ENCODE measurements at places on chromosomes 11 and 22. TPM values are rescaled to one million over a fixed set of nuclear protein-coding genes. Genes with fewer than 3 reads are reported as not detected.

DNA sequence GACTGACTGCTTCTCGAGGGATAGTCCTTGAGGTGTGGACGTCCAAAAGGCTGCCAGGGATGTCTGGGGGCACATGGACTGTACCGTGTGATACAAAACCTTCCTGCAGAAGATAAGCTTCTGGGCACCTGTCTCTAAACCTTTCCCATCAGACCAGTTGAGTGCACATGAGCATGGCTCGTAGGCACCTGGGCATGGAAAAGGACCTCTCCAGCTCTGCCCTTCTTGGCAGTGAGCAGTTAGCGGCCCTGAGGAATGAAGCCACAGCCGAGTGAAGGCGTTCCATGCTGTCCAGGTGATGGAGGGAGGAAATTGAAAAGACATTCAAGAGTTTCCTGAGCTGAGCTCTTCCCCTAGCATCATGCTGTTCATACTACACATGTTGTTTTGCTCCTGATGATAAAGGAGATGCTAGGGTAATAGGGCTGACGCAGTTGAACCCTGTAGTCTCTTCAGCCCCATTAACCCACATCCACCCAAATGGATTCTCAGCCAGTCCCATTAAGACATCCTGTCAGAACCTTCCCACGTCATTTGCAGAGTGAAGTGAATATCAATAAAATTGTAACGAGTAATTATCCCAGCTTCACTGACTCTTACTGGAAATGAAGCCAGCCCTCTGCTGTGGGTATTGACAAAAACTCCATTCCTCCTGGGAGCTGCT lies 138.6 kb downstream of the KIRREL3 start:
- DNase-seq: no peak
- H3K4me1 ChIP-seq: no peaks in the 10 kb centered on the region
- H3K4me3 ChIP-seq: no peak overlapping the region
- no peak overlapping the region for H3K27ac ChIP-seq
- H3K36me3 ChIP-seq: no peaks in the 10 kb centered on the region

GRCh38 chr11:58058276-58059006 lies 27.7 kb downstream of the OR6Q1 start:
- H3K4me1 ChIP-seq: no peaks in the 10 kb centered on the region
- no peak overlapping the region for H3K27ac ChIP-seq
- H3K27me3 ChIP-seq: no peaks in the 10 kb centered on the region
- no peaks in the 10 kb centered on the region for H3K36me3 ChIP-seq
- DNase-seq: no peak
- no peak overlapping the region for H3K4me3 ChIP-seq

DNA sequence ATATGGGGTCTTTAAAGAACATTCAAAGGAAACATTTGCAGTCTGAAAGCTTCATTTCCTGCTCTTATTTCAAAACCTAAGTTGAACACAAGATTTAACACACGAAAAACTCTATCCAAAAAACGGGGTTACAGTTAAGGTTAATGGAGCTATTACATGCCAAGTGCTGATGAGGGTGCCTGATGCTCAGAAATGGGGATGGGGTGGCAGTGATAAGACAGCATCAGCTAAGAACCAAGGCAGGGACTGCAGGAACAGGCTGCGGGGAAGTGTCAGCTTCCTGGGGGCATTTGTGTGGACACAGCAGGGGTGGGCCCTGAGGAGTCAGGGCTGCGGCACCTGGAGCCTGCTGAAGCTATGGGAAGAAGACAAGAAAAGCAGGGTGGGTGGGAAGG lies 12.2 kb downstream of the DGCR2 start:
- H3K36me3 ChIP-seq: peaks cover 7% of the 10 kb centered on the region
- H3K4me3 ChIP-seq: peak overlapping the region; percentile 50
- H3K4me1 ChIP-seq: peaks cover 54% of the 10 kb centered on the region
- peak overlapping the region; percentile 81 for H3K27ac ChIP-seq
- no peak for DNase-seq

The FOLR3 gene
- total RNA-seq: not detected

- H3K4me1 ChIP-seq: no peaks in the 10 kb centered on the region
- no peak overlapping the region for H3K4me3 ChIP-seq
- no peak for DNase-seq
- H3K27me3 ChIP-seq: no peaks in the 10 kb centered on the region
Measured at GRCh38 chr22:49548356-49549202, 279.1 kb downstream of the BRD1 start.

The TMPRSS6 gene
- total RNA-seq: 14.7 TPM

- no peak for DNase-seq
- no peaks in the 10 kb centered on the region for H3K36me3 ChIP-seq
- H3K4me3 ChIP-seq: no peak overlapping the region
- no peak overlapping the region for H3K27ac ChIP-seq
Measured at GRCh38 chr11:16278979-16279378, 77.4 kb downstream of the SOX6 start.

DNA sequence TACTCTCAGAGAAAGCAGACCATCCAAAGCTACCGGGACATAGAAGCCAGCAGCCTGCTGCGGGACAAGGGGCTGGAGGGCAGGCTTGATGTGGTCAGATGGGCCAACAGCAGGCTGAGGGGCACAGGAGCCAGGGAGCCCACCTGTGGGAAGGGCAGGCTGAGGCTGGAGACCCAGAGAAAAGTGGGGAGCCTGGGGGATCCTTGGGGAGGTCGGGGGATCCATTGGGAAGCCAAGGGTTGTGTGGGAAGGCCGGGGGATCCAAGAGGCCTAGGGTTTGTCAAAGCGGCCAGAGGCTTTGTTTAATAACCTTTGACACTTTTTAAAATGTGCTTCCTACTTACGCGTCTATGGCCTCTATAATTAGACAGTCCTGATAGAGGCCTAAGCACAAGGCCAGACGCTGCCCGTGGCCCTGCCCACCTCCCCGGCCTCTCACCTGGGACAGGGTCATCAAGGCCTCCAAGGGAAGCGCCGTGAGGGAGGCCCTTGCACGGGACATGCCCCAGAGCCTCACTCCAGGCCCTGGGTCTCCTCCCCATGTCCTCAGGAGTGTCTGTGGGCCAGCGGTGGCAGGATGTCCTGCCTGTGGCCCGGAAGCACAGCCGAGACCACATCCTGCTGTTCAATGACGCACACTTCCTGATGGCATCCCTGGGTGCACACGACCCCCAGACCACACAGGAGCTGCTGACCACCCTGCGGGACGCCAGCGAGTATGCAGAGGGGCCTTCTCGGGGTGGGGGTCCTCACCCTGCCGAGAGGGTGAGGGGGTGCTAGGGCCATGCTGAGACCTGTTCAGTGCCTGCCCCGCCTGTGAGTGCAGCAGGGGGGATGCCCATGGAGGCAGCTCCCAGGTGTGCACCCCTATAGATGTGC lies 8.6 kb upstream of the GTSE1 start:
- peaks cover 42% of the 10 kb centered on the region for H3K4me1 ChIP-seq
- no peaks in the 10 kb centered on the region for H3K27me3 ChIP-seq
- H3K4me3 ChIP-seq: peak overlapping the region; percentile 66

DNA sequence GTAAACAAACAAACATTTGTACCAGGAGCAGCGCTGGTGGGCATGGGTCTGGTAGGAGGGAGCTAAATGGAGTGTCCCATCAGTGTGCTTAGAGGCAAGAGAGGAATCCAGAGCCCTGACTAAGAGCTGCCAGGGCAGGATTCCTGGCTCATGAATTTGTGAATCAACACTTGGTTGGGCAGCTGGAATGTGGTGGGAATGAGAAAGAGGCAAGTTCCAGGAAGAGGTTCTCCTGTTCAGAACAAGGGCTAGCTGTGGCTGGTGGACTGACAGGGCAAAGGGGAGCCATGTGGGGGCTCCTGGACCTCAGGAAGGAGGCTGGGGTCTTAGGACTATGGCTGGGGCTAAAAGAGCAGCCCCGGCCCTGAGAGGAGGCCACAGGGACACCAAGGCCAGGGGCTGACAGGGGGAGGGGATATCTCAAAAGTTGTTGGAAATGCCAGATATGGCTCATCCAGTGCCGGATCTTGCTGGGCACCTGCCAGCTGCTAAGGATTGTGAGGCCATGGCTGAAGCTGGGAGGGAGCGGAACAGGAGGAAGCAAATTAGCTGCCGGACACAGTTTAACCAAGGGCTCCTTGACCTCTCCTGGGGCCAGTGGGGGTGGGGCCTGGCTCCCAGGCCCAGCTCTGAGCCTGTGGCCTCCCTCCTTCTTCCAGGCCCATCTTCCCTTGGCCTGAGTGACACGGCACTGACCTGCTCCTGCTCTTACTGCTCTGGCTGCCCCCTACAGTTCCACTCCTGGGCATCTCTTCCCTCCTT lies 14.6 kb upstream of the P2RY6 start:
- peaks cover 11% of the 10 kb centered on the region for H3K27me3 ChIP-seq
- H3K4me3 ChIP-seq: no peak overlapping the region
- DNase-seq: no peak
- H3K4me1 ChIP-seq: no peaks in the 10 kb centered on the region
- no peaks in the 10 kb centered on the region for H3K36me3 ChIP-seq

The FERMT3 gene
- 195 TPM for total RNA-seq

The TPBGL gene
- 0.28 TPM for total RNA-seq

GRCh38 chr11:33025339-33025722 lies 9.7 kb downstream of the DEPDC7 start:
- H3K27me3 ChIP-seq: peaks cover 44% of the 10 kb centered on the region
- H3K36me3 ChIP-seq: no peaks in the 10 kb centered on the region
- H3K4me3 ChIP-seq: no peak overlapping the region
- no peak overlapping the region for H3K27ac ChIP-seq

- peak overlapping the region; percentile 11 for H3K4me3 ChIP-seq
- peaks cover 13% of the 10 kb centered on the region for H3K36me3 ChIP-seq
- peak; percentile 83 for DNase-seq
- peak overlapping the region; percentile 94 for H3K27ac ChIP-seq
- peaks cover 50% of the 10 kb centered on the region for H3K4me1 ChIP-seq
Measured at GRCh38 chr11:75508051-75508561, 17.6 kb downstream of the GDPD5 start.

DNA sequence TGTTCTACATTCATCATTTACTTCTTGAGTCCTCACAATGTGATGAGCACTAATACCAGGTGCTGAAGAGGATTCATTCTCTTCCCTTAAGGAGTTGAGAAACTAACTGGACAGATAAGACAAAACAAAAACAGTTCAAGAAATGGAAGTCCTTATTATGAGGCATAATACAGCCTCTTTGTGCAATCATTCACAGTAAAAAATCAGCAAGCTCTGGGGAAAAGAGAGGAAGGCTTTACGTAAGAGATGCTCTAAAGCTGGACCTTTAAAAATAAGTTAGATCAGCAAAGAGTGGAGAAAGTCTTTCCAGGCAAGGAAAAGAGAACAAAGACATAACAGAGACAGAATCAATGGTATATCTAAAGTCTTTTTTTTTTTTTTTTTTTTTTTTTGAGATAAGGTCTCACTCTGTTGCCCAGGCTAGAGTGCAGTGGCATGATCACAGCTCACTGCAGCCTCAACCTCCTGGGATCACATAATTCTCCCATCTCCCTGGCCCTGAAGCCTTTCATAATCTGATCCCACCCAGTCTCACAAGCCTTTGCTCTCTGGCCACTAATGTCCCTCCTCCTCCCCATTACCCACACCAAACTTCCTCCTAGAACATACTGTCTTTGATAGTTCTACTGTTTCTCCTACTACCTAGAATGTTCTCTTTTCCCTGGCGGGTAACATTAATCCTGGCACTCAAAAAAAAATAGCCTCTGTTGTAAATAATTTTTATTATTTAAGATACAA lies 40.9 kb downstream of the MRTFA start:
- DNase-seq: no peak
- H3K27ac ChIP-seq: no peak overlapping the region
- H3K4me1 ChIP-seq: peaks cover 17% of the 10 kb centered on the region
- no peaks in the 10 kb centered on the region for H3K27me3 ChIP-seq
- H3K4me3 ChIP-seq: no peak overlapping the region

The PANX3 gene
- total RNA-seq: not detected

The MMP12 gene
- not detected for total RNA-seq

The MOGAT2 gene
- total RNA-seq: not detected

GRCh38 chr11:97703851-97704250 lies 1314.0 kb downstream of the JRKL start:
- no peak for DNase-seq
- H3K27ac ChIP-seq: no peak overlapping the region
- no peaks in the 10 kb centered on the region for H3K4me1 ChIP-seq
- no peaks in the 10 kb centered on the region for H3K27me3 ChIP-seq
- no peak overlapping the region for H3K4me3 ChIP-seq
- no peaks in the 10 kb centered on the region for H3K36me3 ChIP-seq

The CATSPERZ gene
- not detected for total RNA-seq

- H3K4me1 ChIP-seq: no peaks in the 10 kb centered on the region
- no peak for DNase-seq
- H3K4me3 ChIP-seq: no peak overlapping the region
- no peaks in the 10 kb centered on the region for H3K36me3 ChIP-seq
- H3K27ac ChIP-seq: no peak overlapping the region
- peaks cover 11% of the 10 kb centered on the region for H3K27me3 ChIP-seq
Measured at GRCh38 chr11:111351374-111352055, 27.6 kb downstream of the POU2AF1 start.

The COPB1 gene
- 100.0 TPM for total RNA-seq

DNA sequence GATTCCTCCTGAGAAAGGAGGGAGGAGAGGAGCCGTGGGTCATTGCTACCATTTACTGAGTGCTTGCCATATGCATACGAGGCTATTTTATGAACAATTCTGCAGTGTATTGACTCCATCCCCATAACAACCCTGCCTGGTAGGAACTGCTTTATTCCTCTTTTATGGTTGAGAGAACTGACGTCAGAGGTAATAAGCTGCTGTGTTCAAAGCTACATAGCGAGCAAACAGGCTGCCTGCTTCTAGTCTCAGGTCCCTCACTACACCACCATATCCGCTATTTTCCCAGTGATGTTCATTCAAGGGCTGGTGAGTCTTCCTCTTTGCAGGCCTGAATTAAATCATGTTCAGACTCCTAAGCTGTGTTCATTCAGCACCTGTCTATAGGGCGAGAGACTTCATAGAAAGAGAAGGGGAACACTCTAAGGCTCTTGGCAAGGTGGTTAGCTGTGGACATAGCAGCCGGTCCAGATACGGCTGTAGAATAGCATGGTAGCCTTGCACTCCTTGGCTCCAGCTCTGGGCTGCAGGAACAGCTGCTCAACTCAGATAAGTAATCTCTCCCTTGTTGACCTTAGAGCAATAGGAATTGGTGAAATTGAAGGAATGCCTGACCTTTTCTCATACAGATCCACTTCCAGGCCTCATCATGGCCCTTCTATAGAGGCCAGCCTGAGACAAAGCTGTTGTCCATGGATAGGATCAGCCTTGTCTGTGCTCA lies 82.6 kb downstream of the MICAL2 start:
- H3K27me3 ChIP-seq: no peaks in the 10 kb centered on the region
- peaks cover 75% of the 10 kb centered on the region for H3K4me1 ChIP-seq
- DNase-seq: no peak
- no peak overlapping the region for H3K4me3 ChIP-seq
- H3K36me3 ChIP-seq: peaks cover 42% of the 10 kb centered on the region

The TMEM86A gene
- total RNA-seq: 2.4 TPM

DNA sequence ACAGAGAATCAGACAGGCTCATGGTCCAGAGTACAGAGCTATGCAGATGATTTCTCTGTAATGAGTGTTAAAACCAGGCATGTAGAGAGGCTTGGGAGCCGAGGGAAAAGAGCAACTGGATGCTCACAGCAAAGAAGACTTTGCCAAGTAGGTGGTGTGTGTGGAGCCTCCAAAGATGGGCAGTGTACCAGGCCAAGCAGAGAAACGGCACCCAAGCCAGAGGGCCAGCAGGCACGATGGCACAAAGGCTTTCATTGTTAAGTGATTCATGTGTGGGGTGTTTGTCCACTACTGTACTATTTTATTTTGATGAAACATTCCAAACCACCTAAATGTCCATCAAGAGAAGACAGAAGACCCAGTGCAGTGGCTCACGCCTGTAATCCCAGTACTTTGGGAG lies 11.1 kb downstream of the RANGAP1 start:
- H3K4me3 ChIP-seq: no peak overlapping the region
- DNase-seq: no peak
- H3K27ac ChIP-seq: no peak overlapping the region
- no peaks in the 10 kb centered on the region for H3K27me3 ChIP-seq
- H3K36me3 ChIP-seq: peaks cover 69% of the 10 kb centered on the region
- H3K4me1 ChIP-seq: no peaks in the 10 kb centered on the region

Data from activated CD4-positive, alpha-beta memory T cell treated with anti-CD3 and anti-CD28 coated beads, Interleukin-2, amount 10 ng/mL, durations not matched to agents 7 days and 5 days (primary cell).